Right forelimb (tissue), 1 donor: ENCODE measurements at places on chromosomes 7 and 10.

- no peak for DNase-seq
These were observed 170.9 kb downstream of the ZMYND11 start for GRCh38 chr10:306007-306674.

DNA sequence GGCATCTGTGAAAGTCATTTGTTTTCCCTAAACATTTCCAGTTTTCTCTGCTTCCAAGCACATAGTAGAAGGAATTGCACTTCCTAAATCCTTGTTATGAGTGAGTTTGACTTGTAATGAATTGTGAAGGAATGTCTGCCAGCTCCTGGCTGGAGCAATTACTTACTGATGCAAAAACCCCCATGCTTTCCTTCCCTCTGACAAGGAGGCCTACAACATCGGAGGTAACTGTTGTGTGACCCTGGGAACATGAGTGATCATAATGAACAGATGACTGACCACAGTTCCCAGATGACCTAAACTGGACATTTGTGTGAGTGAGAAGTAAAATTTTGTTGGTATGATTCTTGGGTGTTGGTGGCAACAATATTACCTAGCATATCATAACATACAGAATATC is 21.4 kb upstream of the CPVL start:
- no peak for DNase-seq

DNA sequence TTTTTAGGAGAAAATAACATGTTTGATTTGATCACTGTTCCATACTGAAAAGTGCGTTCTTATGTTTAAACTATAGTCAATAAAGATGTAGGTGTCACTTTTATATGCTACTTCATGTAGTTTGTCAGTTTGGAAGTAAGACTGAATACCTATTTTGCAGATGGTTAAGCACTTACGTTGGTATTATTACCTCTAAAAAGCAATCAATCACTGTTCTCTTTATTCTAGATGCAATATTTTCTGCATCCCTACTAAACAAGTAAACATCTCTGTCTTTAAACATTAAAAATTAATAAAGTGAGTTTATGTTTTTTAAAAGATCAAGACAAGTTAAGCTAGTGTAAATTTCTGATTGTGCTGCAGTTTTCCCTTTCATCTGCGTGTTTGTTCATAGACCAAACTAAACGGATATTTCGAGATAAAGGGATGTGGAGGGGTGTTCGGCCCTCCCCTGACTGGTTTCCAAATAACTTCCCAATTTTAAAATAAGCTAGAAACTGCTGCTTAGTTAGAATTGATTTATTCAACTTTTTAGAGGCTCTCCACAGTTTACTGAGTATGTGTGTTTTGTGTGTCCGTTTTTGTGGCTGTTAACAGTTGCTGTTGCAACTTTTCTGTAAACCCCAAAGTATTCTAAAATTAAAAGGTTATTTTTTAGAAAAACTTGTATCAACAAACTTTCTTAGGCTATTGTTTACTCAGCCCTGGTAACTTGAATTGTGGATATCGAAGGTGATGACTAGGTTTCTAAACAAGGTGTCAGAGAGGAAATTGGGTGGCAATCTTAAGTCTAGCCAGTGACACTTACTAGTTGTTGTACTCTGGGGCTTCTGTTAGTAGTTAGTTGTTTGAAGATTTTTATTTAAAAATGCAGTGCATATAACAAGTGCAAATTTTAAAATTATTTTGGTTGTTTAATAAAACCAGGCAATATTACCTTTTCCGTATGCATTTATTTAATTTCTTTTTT is 974 bp downstream of the KIF11 start:
- DNase-seq = no peak

DNA sequence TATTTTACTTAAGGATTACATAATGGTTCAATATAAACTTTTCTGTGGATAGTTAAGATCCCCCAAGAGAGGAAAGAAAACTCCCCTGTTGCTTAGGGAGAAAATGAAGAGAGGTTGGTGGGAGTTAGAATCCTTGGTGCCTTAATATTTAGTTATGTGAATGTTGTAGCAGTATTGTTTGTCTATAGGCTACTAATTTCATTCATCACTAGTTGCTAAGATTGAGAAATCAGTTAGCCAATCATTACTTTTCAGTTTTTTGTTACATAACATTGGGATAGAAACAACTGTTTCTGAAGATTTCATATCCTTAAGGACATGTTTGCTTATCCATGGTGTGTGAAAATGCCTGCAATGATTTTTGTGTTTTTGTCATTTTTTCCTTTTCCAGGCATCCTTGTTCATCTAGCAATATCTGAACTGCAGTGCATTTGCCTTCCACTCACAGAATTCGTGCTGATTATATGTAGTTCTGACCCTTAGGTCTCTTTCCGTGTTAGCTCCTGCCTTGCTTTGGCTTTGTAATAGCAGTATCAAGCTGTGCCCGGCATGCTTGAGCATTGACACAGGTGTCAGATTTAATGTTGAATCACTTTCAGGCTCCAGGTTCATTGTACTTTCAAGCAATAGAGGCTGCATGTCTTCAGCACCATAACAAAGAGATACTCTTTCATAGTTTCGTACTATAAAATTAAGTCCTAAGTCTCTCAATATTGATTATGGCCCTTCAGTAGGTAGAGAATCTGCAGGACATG is 85.0 kb downstream of the PODXL start:
- DNase-seq = no peak

GRCh38 chr10:3484306-3485056 is 300.5 kb downstream of the KLF6 start:
- no peak for DNase-seq

GRCh38 chr7:24777806-24778205 is 20.5 kb upstream of the GSDME start:
- DNase-seq = no peak

DNA sequence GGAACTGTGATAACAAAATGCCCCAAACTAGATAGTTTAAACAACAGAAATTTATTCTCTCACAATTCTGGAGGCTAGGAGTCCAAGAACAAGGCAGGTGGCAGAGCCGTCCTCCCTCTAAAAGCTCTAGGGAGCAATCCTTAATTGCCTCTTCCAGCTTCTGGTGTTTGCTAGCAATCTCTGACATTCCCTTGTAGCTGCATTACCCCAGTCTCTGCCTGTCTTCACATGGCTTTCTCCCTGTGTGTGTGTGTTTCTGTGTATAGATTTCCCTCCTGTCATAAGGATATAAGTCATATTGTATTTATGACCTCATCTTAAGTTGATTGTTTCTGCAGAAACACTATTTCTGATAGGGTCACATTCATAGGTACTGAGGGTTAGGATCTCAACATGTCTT is 177.5 kb downstream of the WNT2 start:
- no peak for DNase-seq

- DNase-seq = no peak
These were observed 1303.2 kb upstream of the LRRTM3 start for GRCh38 chr10:65622608-65623007.

DNA sequence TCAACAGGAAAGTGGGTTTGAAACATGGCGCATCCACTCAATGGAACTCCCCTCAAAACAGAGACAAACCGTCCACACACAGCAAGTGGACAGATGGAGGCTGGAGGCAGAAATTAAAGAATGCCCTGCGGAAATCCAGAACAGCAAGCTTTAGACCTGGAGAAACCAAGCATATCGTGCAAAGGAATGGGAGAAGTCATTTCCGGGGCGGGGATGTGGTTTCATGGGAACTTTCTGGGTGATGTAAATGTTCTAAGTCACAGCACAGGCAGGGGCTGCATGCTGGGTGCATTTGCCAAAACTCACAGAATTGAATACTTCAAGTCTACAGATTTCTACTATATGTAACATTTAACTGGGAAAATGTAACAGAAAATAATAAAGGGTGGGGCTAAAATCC is 213.0 kb downstream of the PTPRN2 start:
- DNase-seq = no peak

DNA sequence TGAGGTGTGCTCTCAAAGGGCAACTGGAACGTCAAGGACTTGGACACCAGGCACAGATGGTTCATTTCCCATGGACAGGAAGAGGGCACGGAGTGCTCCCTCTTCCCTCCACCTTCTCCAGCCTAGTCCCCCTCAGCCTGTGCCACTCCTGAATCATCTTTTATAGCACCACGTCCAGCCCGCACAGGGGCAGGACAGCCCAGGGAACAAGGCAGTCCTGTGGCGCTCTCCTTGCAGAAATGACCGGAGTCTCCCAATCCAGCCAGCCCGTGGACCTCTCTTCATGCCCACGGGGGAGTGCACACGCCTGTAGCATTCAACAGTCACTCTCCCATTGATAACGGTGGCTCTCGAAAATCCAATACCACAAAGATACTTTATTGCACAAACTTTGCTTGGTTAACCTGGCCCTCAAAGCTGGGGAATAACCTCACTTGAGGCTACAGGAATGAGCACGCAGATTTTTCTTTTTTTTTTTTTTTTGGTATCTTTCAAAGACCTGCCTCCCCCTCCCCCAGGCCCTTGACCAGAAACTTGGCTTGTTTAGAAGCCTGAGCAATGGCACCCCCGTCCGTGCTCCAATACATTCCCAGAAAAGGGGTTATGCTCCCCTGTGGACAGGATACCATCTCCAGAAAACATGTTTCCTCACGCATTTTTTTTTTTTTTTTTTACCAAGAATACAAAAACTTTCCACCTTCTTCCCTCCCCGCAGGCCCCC is 733 bp downstream of the PRKCQ start:
- no peak for DNase-seq

GRCh38 chr10:83367036-83367435 is 772.3 kb upstream of the GHITM start:
- DNase-seq = no peak

GRCh38 chr10:92506336-92506735 is 67.6 kb downstream of the IDE start:
- DNase-seq = no peak

DNA sequence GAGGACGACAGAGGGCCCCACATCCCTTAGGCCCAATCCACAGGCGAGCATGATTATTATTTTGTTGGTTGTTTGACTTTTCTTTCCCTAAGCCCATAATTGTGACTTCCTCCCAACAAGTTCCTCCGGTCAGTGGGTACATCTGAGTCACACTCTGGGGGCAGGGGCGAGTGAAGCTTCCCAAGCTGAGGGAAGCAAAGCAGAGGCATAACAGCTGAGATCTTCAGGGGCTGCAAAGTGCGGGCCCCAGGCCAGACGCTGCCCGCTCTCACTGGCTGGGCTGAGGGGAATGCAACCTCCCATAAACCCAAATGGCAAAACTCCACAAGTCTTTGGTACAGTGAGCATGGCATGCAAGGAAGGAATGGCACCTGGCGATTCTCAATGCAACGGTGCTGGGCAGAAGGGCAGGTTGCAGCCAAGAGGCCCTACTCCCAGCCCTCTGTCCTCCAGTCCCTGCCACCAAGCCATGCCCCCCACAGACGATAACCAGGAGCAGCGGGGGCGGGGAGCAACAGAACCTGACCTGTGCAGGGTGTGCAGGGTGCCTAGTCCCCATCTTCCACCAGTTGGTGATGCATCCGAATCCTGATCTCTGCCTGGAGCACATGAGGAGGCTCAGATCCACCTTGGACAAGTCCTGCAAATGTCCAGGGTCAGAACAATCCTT is 25.3 kb downstream of the TNS3 start:
- no peak for DNase-seq

DNA sequence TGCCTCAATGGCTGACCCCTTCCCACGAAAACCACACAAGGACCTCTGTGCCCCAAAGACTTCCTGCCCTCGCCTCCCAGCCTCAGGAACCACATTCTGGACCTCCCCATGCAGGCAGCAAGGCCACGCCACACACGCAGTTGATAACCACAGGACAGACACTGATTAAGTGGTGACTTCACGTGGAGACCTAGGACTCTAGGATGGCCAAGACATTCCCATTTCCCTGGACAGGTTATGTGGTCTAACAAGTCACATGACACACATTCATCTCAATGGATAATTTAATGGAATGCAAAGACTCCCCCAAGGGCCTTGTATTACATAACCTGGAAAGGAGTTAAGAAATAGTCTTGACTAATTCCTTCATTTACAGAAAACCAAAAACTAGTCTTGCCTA is 110.2 kb downstream of the LARP4B start:
- DNase-seq = no peak

- no peak for DNase-seq
These were observed 252.6 kb upstream of the ANKRD30A start for GRCh38 chr10:36872702-36873393.

DNA sequence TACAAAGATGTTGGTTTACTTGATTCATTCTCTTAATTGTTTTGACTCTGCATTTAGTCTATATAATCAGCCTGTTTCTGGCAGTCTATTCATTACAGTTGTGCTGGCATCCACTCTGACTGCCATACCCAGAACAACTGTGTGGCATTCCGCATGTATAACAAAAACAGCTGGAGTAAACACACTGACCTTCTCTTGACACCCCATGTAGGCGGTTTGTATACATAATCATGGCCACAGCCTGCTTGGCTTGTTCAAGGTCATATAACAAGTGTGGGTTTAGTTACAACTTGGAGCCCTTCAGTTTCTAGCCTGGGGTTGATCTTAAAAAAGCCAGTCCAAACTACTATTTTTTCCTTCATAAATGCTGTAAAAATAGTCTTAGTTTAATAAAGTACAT is 70.9 kb downstream of the MBL2 start:
- DNase-seq = no peak

GRCh38 chr7:142519079-142520078 is 229.9 kb upstream of the PRSS1 start:
- DNase-seq = no peak

DNA sequence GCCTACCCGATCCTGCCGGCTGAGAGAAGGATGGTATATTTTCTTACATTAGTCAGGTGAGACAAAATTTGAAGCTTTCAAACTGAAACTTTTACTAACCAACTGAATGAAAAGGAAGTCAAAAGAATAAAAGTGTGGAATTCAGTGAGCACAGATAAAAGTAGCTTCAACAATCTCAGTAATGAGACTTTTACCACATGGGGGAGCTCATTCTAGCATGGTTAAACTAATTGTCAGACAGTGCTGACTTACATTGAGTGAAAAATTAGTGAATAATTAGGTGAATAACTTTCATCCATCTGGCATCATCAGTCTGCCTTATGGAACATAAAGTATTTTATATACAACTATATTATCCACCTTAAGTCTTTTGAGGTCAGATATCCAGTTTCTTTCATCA is 8.4 kb downstream of the FAM237B start:
- no peak for DNase-seq

DNA sequence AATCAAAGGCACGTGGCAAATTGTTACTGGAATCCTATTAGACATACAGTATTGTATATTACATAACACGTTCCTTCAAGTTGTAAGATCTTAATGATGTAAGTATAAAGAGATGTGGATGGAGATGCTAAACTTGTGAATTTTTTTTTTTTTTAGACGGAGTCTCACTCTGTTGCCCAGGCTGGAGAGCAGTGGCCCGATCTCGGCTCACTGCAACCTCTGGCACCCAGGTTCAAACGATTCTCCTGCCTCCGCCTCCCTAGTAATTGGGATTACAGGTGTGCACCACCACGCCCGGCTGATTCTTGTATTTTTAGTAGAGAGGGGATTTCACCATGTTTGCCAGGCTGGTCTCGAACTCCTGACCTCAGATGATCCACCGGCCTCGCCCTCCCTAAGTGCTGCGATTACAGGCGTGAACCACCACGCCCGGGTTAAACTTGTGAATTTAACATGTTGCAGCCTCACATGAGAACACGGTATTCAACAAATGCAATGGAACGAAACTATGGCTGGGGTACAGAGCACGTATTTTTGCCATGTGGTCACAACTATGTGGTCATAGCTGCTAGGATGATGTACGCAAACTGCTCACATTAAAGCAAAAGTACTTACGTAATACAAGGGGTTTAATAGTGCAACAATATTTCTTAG is 818 bp upstream of the SUPV3L1 start:
- DNase-seq = no peak
